Activated T-helper 1 cell treated with anti-CD3 and anti-CD28 coated beads, Interleukin-2, amount 50 U/mL, for 16 hours (primary cell): ENCODE measurements at places on chromosomes 7 and 10.

- no peak for DNase-seq
These were observed 18.0 kb downstream of the RRP12 start for GRCh38 chr10:97383159-97383558.

DNA sequence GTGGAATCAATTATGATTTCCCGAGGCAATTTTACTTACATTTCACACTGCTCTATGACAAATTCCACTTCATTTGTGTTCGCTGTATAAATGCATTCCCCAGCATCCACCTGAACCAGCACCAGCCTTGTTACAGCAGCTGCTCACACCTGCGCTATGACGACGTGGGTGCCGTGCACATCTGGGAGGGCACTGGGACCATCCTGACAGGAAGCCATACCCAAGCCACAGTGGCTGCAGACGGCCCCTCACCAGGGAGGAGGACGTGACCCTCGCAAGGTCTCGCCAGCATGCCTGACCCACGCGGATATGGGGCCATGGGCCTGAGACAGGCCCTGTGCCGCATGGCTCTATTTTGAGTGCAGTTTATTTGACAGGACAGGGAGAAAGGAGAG lies 201.3 kb downstream of the MAD1L1 start:
- no peak for DNase-seq

DNA sequence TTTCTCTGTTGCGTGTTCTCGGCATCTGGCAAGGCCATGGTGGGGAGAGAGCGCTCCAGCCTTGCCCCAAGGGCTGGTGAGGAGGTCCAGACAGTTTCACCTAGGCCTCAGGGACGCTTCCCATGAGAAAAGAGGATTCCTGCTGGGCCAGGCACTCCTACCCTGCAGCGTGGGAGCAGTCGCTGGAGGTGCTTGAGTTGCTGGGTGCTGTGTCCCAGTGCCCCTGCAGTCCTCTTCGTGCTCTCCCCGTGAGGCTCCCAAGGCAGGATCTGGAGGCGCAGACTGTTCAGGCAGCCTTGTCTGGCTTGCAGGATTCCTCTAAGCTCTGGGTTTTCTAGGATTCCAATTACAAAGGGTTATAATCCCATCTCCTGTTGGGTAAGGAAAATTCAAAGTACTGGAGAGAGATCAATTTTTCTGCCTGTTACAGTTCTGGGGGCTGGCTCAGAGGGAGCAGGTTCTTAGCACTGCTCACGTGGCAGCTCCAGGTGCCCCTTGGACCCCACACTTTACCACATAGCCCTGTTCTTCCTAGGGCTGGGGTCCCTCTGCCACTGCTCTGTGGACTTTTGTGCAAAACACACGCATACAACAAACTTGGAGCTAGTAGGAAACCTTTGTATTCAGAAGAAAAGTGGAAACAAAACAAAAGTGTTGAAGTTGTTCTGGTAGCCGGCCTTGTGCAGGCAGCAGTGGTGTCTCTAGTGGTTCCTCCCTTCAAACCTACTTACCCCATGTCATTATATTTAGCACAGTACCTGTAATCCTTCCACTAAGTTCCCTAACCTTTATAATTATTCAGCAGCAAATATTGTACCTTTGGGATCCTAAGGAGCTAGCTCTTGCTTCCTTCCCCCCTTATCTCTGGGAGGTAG lies 60.5 kb downstream of the CCNY start:
- no peak for DNase-seq

- peak; percentile 97 for DNase-seq
These were observed 9.1 kb upstream of the FXYD4 start for GRCh38 chr10:43362191-43362839.

DNA sequence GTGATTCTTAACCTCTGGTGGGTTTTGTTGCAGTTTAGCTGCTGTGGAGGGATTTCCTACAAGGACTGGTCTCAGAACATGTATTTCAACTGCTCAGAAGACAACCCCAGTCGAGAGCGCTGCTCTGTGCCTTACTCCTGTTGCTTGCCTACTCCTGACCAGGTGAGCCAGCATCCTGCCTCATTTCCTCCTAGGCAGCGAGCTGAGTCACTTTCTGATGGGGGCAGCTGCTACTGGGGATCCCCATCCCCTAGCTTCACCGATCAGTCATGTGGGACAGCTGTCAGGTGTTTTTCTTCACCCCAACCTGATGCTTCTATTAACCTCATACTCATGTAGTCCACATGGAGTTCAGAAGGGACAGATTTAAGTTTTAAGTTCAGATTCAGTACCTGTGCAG lies 21.7 kb upstream of the SMO start:
- no peak for DNase-seq

- DNase-seq = no peak
These were observed 6.9 kb downstream of the FAM241B start for GRCh38 chr10:69636626-69637605.
